ENCODE measurements at places on chromosomes 1 and 21.

DNA sequence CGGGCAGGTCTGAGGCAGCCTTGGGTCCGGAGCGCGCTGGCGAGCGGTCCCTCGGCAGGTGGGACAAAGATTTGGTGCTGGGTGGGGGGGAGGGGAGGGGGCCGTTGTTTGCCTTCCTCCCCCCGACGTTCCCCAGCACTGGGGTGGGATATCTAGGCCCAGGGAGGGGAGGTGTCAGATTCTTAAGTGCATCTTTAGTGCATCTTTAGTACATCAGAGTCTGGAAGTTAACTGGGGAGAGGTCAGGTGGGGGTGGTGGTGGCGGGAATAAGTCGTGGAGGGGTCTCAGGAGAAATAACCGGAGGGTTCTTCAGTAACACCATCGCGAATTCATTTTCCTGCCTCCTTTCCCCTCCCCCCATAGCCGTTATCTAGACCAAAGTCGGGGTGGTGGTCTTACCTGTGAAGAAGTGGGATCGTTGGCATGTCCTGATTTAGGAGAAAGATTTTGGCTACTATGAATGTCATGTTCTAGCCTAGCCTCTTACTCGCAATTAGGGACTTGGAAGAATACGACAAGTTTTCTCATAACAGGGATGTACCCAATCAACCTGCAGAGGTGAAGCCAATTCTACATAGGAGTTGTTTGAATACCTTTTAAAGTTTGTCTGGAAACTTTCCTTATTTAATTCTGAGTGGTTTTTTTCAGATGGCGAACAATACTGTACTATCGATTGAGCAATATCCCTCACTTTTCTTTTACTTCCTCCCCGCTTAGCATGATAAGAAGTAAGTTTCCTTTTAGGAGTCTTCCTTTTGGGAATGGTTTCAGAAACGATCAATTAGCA is 886 bp downstream of the ZMYM4 start:
- no peak for DNase-seq

- DNase-seq, result no peak
Observed at GRCh38 chr1:70247768-70248167, 26.6 kb downstream of the SRSF11 start.

DNA sequence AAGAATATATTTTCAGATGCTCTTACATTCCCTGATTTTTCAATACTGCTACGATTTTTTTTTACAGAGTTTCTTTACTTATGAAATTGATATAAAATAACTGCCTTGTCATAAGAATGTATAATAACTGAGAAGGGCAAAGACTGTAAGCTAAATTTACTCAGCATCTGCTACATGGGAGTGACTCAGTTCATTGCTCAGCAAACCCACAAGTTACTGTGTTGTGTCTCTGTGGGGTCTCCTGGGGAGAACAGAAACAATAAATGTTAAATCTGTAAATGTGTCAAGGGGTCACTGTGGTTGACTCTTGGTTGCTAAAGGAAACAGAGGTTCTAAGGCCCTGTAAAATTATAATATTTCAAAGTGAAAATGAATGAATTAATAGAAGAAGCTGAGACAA is 210.3 kb upstream of the CACYBP start:
- no peak for DNase-seq

- DNase-seq, result no peak
Observed at GRCh38 chr1:79124756-79125155, 118.2 kb upstream of the ADGRL4 start.

DNA sequence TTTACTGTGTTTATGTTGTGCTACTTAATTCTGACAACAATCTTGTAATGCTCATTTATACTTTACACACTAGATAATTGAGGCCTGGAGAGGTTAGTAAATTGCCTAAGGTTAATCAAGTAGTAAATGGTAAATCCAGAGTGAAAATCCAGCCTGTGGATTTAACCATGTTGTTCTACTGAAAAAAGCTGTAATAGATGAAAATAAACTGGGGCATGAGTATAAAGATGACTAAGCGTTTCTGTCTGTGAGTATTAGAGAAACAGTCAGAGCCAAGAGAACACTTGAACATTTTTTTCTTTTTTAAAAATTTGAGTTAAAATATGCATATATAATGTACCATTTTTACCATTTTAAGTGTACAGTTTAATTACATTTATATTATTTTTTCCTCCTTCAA is 47.9 kb upstream of the LEPR start:
- no peak for DNase-seq

GRCh38 chr21:36701756-36702621 is 3.1 kb downstream of the SIM2 start:
- no peak for DNase-seq

- no peak for DNase-seq
Observed at GRCh38 chr1:118298397-118298796, 113.4 kb upstream of the SPAG17 start.

GRCh38 chr1:237932816-237933215 is 42.1 kb upstream of the ZP4 start:
- no peak for DNase-seq

GRCh38 chr1:20893931-20894330 is 106.8 kb upstream of the HP1BP3 start:
- DNase-seq, result no peak

GRCh38 chr1:92749024-92749634 is 35.8 kb downstream of the EVI5 start:
- DNase-seq, result no peak

- DNase-seq, result no peak
Observed at GRCh38 chr1:62941780-62942179, 157.8 kb downstream of the ATG4C start.

DNA sequence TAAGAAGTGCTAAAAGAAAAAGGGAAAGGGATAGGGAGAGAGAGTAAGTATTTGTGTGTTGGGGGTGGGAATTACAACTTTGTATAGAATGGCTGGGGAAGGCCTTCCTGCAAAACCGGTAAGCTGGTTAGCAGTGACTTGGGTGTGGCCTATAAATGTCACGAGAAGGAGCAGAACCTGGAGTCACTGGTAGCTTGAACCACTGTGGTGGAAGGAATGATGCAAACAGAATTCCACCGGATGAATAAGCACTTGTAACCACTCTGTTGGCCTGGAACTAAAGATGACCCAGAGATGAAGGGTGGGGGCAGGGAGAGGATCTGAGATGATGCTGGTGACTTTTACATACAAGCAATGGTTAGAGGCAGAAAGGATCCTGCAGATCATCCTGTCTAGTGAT is 8.9 kb downstream of the XKR8 start:
- no peak for DNase-seq

DNA sequence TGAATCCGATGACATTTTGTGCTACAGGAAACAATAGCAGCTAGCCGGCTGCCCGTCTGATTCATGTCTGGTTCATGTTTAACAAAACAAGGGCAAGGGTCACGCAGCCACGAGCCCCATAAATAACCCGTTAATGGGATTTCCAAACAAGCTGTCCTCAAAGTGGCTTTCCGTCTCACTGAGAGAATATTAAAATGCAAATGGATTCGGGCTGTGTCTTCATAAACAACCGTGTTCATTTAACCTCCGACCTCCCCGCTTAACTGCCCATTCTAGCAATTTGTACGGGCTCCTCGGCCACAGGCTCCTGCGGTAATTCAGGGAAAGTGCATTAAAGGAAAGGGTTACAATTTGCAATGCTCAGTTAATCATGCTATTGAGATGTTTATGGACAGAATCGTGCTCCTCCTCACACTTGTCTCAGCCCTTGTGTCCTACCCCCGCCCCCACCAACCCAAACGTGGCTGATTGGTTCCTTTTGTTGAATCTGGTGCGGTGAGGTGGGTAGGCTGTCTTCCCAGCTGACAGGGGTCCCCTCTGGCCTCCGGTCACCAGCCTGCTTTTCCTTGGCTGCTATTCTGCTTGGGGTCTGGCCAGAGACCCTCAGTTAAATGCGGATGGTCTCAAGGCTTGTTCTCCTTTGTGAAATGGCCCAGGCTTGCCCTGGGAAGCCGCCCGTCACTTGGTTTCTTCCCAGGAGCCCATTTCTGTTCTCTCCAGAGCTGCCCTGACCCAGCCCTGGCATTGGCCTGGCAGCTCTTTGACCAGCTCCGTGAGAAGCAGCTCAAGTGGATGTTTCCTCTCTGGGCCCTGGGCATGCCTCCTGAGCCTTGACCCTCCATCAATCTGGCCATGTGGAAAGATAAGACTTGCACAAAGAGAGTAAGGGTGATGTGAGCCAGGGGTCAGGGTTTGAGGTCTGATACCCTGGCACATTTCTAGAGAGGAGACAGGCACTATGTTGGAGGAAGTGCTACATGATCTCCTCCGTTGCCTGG is 200.7 kb upstream of the POU3F1 start:
- DNase-seq, result no peak

All from activated T-helper 1 cell treated with anti-CD3 and anti-CD28 coated beads, Interleukin-2, amount 50 U/mL, for 16 hours (primary cell).